ENCODE measurements at places on chromosomes 5 and 9. TPM values are rescaled to one million over a fixed set of nuclear protein-coding genes. Genes with fewer than 3 reads are reported as not detected.

Gene FBN2
- total RNA-seq, result 20.1 TPM

- no peak for DNase-seq
Observed at GRCh38 chr9:20358207-20358606, 264.1 kb downstream of the MLLT3 start.

Gene OTP
- total RNA-seq, result 0.27 TPM

- DNase-seq, result no peak
Observed at GRCh38 chr9:21741151-21741550, 61.3 kb upstream of the MTAP start.

Gene C5orf34
- 12.3 TPM for total RNA-seq

All from cerebellum (tissue), 4 donors.